ENCODE measurements at places on chromosomes 7 and 10. TPM values are rescaled to one million over a fixed set of nuclear protein-coding genes. Genes with fewer than 3 reads are reported as not detected.

DNA sequence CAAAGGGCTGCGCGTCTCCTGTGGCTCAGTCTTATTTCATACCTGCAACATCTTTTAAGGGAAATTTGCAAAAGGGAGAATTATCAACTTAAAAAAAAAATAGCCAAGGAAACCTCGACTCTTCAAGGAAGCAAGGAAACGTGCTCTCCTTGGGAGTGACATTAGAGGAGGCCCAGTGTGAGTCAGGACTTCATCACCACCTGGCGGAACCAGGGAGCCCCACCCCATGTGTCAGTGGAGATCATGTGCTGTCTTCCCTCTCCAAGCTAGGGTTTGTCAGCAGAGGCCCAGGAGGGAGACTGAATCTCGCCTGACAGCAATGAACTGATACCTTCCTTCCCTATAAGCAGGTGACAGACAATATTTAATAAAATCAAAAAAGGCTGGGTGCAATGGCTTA lies 28.9 kb downstream of the POR start:
- DNase-seq, result no peak

DNA sequence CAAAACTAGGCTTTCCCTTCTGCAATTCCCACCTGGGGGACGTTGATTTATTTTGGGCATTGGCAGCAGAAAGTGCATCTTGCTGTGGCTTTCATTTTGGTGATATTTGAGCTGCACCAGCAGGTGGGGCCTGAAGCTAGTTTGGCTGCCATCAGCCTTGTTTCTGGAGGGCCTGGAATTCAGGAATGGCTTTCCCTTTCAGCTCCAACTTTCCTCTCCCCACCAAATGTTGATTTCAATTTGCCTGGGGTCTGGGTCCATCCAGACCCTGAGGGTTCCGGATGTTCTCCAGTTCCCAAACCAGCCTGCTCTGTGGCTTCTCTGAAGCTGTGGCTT lies 640.4 kb downstream of the TYW1 start:
- no peak for DNase-seq

- no peak for DNase-seq
Measured at GRCh38 chr10:6236349-6237198, 33.8 kb downstream of the PFKFB3 start.

- no peak for DNase-seq
Measured at GRCh38 chr7:51025668-51026067, 243.0 kb upstream of the GRB10 start.

GRCh38 chr10:48603421-48604038 lies 1.3 kb downstream of the ARHGAP22 start:
- no peak for DNase-seq

- DNase-seq, result no peak
Measured at GRCh38 chr7:114933658-114934057, 11.8 kb downstream of the MDFIC start.

GRCh38 chr10:91349381-91349780 lies 60.8 kb upstream of the HECTD2 start:
- DNase-seq, result no peak

GRCh38 chr10:132975831-132976682 lies 33.7 kb upstream of the CFAP46 start:
- no peak for DNase-seq

DNA sequence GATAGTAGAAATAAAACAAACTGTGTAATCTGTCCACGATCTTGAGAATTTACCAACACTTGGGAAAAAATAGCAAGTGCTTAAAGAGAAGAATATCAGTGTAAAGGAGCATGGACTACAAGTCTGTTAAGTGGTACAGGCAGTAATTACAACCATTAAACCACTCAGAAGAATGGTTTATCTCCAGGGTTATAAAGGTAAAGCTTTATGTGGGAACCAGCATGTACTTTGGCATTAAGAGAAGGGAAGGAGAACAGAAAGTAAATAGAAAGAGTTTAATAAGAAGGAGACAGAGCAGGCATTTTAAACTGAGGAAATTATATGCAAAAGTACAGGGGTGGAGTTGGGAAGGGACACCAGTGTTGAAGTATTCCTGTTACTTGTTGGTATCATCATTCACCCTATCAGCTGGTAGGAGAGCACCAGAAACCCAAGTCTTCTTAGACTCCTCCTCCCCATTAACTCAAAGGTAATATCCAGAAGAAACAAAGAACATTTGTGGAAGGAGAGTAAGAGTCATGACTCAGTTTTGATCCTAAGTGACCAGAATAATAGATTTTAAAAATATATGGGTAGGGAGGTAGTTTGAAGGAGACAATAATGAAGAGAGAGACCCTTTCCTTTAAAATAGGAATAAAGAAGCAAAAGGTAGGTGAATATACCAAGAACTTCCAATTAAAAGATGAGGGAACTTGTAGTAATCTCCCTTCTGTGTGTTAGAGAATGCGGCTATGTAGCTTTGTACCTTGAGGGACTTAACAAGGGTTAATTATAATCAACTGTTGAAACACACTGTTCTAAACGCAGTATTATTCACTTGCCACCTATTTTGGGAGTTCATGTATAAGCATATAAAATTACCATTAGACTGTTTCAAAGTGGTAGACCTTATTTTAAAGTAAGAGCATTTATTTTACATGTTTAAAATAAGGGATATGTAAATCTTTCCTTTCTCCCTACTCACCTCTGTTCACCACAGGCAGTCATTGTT lies 92.1 kb upstream of the STRIP2 start:
- DNase-seq, result no peak

DNA sequence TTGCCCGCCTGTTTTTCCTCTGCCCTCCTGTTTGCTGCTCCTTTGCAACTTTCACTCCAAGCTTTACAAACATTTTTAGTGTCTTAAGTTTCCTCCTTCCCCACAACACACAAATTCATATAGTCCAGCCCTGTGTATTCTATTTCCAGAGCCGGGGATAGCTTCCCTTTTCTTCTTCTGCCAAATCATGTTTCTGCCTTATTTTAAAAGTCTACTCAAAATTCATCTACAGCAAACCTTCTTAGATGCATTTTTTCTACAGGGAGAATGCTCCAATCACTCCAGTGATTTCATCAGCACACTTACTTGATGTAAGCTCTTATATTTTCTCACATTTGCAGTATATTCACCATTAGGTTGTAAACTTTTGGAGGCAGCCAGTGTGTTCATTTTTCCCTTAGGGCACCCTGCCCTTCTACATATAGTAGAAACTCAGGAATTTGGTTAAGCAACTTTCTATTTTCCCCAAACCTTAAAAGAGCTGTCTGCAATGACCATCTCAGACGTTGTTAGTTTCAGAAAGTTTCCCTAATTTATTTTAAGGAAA lies 12.4 kb upstream of the ACTA2 start:
- DNase-seq, result no peak

DNA sequence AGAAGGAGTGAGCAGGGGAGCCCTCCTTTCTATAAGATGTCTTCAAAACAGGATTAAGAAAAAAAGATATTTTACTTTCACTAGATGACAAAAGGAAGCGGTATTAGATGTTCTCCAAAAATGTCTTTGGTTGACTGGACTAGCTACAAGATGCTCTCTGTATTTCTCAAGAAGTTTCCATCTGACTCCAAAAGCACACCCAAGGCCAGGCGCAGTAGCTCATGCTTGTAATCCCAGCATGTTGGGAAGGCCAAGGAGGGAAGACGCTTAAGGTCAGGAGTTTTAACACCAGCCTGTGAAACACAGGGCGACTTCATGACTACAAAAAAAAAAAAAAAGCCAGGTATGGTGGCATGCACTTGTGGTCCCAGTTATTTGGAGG lies 84.5 kb downstream of the PIP4K2A start:
- DNase-seq, result no peak

GRCh38 chr10:80649183-80649582 lies 111.5 kb downstream of the SH2D4B start:
- DNase-seq, result no peak

GRCh38 chr10:62554632-62555199 lies 180.5 kb downstream of the ZNF365 start:
- no peak for DNase-seq

DNA sequence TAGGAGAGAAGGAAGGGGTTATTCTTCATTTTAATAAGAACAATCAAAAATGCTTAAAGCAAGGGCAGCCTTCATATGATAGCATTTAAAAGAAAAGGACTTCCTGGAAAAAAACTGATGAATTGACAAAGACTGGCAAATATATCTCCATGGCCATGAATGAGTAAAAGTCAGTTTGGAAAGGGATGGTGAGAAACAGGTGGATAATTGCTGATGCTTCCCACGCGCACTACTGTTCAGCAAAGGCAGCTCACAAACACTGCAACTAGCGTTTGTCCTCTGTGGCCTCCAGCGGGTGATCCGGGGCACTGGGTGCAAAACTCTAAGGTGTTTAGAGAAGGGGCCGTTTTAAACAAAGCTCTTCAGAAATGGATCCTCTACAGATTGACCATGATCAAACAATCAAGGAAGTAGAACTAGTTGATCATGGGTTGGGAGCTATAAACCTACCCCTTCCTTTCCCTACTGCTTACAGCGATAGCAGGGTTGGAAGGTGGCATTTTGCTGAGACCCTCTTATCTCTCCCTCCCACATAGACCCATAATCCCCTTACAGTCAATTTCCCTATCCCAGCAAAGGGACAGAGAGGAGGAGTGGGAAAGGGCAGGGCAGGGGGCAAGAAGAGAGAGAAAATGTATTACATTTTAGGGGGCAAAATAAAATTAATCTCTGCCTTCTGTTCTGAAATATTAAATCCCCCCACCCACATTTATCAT lies 53.8 kb downstream of the SMURF1 start:
- DNase-seq, result no peak

GRCh38 chr7:9192969-9193368 lies 759.6 kb downstream of the NXPH1 start:
- DNase-seq, result no peak

- DNase-seq, result no peak
Measured at GRCh38 chr10:97277551-97277950, 14.9 kb downstream of the ARHGAP19 start.

- no peak for DNase-seq
Measured at GRCh38 chr10:68135922-68136792, 26.9 kb downstream of the MYPN start.

GRCh38 chr10:112304267-112304859 lies 21.2 kb downstream of the TECTB start:
- DNase-seq, result no peak

- no peak for DNase-seq
Measured at GRCh38 chr7:141073641-141074161, at the start of gene TMEM178B. Gene TMEM178B, plus strand, starts transcription at chr7:141074064.

DNA sequence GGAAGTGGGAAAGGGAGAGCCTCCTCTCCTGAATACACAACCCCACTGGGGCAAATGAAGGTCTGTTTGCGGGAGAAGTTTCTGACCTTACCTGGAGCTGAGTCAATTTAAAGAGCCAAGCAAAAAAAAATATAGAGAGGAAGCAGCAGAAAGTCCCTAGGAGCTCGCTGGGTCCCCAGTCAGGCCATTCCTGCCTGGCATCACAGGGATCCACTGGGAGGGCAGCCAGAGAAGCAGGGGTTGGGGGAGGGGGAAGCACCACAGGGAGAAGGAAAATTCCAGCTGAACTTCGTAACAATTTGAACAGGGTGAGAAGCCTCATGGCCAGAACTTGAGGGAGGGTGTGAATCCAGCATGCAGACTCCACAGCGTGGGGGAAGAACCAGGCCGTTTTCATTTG lies 298.7 kb downstream of the LRRTM3 start:
- no peak for DNase-seq

GRCh38 chr10:102283488-102283887 lies 38.2 kb downstream of the GBF1 start:
- no peak for DNase-seq

DNA sequence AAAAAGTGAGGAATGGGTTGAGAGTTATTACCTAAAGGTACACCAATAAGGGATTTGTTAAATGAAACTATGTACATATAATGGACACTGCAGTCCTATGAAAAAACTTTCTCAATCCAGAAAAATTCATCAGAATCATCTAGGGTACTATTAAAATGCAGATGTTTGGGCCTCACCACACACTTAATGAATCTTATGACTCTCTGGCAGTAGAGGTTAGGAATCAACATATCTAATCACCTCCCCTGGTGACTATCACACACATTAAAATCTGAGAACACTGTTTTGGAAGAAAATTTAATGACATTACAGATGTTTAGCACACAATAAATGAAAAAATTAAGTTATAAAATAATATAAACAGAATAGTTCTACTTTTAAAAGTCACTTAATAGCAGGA lies 32.1 kb downstream of the BAZ1B start:
- no peak for DNase-seq

DNA sequence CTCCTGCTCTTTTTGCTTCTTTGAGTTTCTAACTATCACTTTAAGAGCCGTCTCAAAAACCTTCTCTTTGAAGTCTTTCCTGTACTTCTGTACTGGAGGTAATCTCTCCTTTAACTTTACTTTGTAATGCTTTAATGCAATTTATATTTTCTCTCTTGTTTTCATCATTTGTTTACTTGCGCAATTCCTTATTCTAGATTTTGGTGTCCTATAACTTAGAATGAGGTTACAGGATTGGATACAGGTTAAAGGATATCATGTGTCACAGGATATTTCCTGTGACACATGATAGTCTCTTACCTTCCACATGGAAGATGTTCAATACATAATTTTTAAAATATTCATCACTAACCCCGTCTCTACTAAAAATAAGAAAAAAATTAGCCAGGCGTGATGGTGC lies 42.4 kb upstream of the CPN1 start:
- DNase-seq, result no peak

DNA sequence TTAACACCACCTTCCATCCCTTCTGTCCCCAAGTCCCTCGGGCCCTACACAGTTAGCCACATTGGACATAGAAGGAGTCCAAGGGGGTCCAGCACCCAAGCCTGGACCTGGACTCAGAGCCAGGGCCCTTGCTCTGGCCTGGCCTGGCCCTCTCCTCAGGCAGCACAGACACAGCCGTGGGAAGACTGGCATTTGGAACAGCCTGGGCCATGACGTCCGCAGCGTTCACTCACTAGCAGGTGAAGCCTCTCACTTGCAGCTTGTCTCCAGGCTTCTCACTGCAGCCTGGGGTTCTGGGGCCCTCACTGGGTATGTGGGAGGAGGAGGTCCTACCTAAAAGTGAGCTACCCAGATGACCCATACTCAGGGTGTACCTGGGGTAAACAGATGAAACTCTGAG lies 33.7 kb upstream of the AQP1 start:
- DNase-seq, result no peak

- DNase-seq, result no peak
Measured at GRCh38 chr10:87613751-87614150, 45.9 kb upstream of the PAPSS2 start.

GRCh38 chr7:73606801-73607691 lies 17.3 kb downstream of the MLXIPL start:
- DNase-seq, result no peak

DNA sequence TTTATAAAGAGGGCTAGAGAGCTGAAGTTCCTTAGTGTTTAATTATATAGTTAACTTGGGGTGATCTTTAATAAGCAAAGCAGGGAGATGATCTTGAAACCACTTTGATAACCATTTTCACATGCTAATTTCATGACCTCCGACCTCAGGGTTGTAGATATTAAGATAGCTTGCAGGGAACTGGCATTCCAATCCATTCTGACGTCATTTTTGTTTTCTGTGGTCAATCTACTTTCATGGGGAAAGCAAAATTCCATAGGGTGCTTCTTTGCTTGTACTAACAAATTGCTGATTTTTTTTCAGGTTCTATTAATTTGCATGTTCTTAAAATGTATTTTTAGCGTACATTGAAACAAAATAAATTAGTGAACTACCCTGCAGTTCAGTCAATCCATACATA lies 139.3 kb downstream of the CDCA7L start:
- DNase-seq, result no peak

HABP2 gene
- total RNA-seq, result not detected

CNNM1 gene
- 0.57 TPM for total RNA-seq

UFSP1 gene
- total RNA-seq, result 4.8 TPM

OR2A12 gene
- total RNA-seq, result not detected

UNCX gene
- not detected for total RNA-seq

KIF11 gene
- 59.2 TPM for total RNA-seq

TMEM270 gene
- not detected for total RNA-seq

SSBP1 gene
- 254 TPM for total RNA-seq

ITGA8 gene
- not detected for total RNA-seq

NPFFR1 gene
- 0.06 TPM for total RNA-seq

All from H1 (cell line).